ENCODE measurements at places on chromosomes 1 and 21.

GRCh38 chr1:47483651-47484050, 45.8 kb downstream of the FOXD2 start:
- DNase-seq = no peak

GRCh38 chr1:53681977-53682685, 56.8 kb downstream of the GLIS1 start:
- DNase-seq = no peak

DNA sequence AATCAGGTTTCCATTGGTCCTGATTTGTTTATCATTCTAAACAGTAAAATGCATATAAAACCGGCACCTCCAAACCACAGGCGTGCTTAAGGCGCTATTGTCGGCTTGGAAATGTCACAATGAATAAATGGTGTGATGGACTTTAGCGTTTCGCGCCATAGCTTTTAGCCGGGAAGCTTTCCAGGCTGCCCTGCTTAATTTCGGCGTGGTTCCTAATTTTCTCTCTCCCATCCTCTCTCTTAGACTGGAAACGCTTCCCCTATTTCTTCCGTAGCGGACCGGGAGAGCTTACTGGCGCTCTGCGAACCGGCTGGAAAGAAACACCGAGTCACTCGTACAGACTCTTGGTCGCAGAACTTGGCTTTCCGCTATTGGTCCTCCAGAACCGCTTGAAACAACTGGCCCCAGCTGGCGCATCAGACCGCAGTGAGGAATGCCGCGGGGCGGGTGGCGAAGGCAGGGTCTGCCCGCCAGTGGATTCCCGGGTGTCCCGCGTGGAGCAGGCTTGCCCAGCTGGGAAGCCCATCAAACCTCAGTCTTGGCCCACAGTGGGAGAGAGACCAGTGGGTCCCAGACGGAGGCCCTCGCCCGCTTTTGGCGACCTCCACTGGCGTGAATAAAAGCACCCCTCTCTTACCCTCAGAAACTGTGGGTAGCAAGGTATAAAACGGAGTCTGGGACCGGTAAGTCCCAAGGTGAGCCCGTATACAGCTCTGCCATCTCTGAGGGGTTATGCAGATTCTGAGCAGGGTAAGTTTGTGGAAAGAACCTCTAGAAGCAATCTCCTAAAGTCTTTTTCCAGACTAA, 4.0 kb upstream of the LHX8 start:
- DNase-seq = no peak

DNA sequence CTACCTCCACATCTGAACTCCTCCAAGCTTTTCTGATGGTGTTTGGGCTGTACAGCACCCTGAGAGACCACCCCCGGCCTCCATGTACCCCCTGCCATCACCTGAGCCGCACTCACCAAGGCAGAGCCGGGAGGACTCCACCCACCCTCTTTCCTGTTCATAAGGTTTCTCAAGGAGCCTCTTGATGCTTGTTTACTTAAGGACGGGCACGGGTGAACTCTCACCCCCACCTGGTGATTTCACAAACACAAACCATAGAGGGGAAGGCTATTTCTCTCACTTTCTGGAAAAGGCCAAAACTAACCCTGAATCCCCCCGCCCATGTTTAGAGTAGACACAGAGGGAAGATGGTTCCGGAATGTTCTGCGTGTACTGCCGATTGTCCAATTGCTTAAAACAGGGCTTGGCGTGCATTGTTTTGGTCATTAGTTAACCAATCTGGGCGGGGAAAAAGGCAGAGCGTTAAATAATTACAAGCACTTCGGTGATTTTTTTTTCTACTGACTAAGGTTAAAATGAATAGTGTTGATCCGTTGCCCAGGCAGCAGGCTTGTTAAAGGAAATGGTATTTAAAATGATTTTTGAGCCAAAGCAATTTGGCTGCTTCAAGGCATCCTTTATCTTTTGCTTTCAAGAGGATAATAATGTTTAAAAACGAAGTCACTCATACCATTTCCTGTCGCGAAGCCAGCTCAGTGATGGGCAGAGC, 279.8 kb upstream of the VAMP3 start:
- no peak for DNase-seq

DNA sequence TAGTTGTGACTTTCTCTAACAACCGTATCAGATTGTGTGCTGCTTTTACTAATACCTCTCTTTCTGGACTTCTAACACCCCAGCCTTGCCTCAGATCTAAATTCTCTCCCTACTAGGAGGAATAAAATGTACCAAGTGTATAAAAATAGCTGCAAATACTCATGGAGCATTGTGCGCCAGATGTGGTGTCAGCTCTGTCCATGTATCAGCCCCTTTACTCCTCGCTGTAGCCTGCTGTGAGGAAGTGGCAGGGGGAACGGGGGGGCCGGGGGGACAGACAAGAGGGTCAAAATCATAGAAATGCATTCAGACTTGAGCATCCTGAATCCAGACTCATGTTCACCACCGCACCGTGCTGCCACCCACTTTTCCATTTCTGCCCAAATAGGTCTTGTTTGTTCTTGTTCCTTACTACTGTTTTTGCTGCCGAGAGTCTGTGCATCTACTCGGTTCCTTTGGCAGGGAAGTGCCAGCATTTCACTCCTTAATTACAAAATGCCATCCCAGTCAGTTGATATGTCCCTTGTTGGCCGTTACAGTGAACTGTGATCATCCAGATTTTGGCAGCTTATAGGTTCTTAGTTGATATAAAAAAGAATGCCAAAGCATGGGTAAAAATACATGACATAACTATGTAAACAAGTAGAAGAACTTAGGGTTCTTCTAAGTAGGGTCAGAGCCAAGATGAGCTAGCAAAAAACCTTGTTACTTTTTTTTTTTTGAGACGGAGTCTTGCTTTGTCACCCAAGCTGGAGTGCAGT, 76.4 kb downstream of the UBE4B start:
- DNase-seq = no peak

- DNase-seq = no peak
Measured at GRCh38 chr1:173418107-173418985, 58.8 kb upstream of the PRDX6 start.

- no peak for DNase-seq
Measured at GRCh38 chr1:204349602-204350001, 10.1 kb downstream of the PLEKHA6 start.

DNA sequence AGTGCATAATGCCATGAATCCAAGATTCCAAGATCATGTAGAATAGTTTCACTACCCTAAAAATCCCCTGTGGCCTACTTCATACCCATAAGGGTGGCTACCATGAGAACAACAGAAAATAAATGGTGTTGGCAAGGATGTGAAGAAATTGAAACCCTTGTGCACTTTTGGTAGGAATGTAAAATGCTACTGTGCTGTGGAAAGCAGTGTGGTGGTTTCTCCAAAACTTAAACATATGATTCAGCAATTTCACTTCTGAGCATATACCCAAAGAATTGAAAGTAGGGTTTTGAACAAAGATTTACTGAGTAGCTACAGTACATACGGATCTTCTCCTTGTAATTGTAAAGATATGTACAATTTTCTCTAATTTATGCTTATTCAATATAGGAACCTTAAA, 16.0 kb downstream of the FNBP1L start:
- DNase-seq = no peak

DNA sequence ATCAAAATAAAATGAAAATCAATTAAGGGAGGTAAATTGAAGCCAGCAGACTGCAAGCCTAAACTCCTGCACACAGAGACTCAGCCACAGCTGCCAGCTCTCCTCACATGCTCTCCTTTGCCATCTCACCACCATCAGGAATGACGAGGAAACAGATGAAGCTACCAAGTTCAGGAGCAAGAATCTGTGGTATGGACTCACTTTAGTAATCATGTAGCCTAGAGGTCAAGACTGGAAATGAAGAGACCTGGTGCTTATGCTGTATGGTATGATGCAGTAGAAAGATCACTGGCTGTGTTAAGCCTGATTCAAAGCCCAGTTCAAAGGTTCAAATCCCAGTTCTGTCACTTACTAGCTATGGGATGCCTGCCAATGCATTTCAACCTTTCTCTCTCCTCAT, 78.9 kb upstream of the CAMK1G start:
- no peak for DNase-seq

- no peak for DNase-seq
Measured at GRCh38 chr1:43766818-43767525, 59.6 kb downstream of the ST3GAL3 start.

DNA sequence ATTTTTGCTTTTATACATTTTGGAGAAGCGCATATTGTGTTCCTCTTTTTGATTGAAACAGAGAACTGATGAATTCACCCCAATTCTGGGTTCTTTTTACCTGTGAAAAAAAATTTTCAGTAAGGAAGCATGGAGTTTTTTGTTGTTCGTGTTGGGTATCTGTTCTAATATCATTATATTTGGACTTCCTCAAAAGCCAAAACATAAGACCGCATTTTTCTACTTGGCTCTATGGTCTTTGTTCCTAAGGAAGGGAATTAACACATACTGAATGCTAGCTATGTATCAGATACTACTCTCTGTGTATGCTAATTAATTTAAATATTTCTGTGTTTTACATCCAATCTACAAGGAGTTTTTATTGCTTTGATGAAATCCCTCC, 12.9 kb downstream of the EPB41 start:
- no peak for DNase-seq

DNA sequence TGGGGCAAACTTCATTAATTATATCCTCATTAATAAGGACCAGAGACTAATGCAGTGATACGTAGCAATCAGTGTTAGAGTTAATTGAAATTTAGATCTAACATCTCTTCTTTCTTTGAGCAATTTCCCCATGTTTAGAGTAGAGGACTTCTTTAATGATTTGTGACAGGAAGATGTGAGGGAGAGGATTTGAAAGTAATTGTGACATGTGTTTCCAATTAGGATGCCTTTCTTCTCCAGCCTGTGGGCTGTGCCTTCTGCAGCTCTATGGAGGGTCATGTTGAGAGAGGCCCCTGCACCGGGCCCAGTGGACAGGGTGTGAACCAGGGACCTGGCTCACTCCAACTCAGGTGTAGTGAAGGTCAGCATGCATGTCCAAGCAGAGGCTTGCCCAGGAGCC, 103.0 kb downstream of the GREM2 start:
- DNase-seq = no peak

- DNase-seq = no peak
Measured at GRCh38 chr1:39973503-39974135, 18.7 kb downstream of the MFSD2A start.

DNA sequence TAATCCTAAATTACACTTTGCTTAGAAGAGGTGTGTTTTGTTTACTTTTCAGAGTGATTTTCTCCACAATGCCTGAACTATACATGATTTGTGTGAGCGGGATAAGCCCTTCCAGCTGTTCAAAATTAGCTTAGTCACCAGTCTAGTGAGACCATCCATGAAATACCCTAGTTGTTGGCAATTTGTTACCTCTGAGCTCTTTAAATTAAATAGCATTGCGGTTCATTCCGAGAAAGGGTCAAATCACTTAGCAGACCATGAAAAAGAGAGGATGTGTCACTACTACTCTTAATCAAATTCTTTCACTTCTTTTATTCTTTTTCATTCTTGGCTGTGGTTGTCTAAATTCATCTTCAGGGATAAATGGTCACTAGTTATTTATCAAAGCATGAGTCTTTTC, 11.9 kb upstream of the VAV3 start:
- DNase-seq = no peak

GRCh38 chr1:54885807-54886723, 930 bp downstream of the DHCR24 start:
- DNase-seq = no peak

GRCh38 chr1:184990204-184990603, 15.9 kb upstream of the NIBAN1 start:
- DNase-seq = no peak

DNA sequence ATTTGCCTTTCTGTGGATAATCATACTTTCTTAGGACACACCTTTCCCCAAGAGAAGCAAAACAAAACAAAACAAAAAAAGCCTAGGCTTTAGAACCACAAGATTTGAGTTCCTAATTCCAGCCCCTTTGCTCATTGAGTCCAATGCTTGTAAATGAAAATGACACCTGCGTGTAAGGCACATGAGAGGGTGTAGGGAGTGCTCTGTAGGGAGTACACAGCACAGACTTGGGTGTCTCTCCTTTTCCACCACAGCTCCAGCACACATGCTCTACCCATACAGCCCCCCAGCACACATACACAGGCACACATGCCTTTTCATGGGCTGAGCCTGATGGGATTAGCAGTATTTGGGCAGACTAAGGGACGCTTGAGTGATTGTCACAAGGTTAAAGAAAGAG, 9.2 kb upstream of the NGF start:
- no peak for DNase-seq

Data from esophagus squamous epithelium (tissue), 5 donors.